ENCODE measurements at places on chromosomes 2 and 18.

GRCh38 chr2:85053802-85054201, 79.4 kb upstream of the TCF7L1 start:
- ATAC-seq = peak; percentile 21

- no peak for ATAC-seq
Observed at GRCh38 chr2:166031054-166031453, 77.5 kb upstream of the TTC21B start.

DNA sequence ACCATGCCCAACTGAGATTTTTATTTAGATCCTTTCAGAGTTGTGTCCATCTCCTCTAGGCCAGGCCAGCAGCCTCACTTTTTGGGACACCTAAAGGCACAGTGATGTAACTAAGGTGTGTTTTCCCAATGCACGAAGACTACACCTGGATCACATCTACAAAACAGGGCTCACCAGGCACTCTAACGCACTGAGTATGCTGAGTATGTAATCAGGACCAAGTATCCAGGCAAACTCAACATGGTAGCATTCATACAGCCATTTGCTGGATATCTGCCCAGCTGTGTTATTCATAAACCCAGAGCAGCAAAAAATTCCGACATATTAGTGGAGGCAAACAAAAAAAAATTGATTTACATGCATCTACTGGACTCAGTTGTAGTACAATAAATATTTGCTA, 33.8 kb downstream of the LPIN2 start:
- ATAC-seq = no peak

DNA sequence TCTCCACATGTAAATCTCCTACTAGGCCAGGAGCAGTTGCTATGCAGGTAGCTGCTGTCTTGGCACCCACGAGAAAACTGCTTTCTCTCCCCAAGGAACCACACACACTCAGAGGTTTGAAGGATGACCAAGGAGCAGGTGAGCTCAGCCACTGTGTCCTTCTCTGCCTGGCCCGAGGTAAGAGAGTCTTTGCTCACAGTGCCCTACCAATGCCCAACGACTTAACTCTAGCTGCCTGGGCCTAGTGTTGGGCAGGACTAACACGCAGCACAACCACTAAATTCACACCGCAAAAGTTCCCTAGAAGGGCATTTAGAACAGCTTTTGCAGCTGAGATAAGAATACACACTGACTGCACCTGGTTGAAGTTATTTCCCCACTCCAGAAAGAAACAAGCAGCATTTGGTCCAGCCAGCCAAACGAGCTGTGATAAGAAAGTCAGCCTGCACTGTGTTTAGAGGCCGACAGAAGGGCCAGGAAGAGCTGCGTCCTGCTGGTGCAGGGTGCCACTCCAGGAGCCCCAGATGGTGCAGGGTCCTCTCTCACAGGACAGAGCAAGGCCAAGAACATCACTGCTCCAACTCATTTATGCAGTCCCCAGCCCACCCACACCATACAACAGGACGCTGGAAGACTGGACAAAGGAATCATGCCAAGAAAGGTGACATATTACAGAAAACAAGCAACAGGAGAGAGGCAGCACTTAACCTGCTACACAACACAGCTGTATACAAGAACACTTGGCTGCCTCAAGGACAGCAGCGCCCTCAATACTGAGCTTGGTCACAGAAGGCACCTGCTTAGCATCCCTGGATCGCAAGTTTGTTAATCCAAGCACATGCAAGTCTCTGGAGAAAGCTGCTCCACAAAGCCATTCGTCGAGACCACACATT, 12.5 kb downstream of the HDLBP start:
- ATAC-seq = no peak

DNA sequence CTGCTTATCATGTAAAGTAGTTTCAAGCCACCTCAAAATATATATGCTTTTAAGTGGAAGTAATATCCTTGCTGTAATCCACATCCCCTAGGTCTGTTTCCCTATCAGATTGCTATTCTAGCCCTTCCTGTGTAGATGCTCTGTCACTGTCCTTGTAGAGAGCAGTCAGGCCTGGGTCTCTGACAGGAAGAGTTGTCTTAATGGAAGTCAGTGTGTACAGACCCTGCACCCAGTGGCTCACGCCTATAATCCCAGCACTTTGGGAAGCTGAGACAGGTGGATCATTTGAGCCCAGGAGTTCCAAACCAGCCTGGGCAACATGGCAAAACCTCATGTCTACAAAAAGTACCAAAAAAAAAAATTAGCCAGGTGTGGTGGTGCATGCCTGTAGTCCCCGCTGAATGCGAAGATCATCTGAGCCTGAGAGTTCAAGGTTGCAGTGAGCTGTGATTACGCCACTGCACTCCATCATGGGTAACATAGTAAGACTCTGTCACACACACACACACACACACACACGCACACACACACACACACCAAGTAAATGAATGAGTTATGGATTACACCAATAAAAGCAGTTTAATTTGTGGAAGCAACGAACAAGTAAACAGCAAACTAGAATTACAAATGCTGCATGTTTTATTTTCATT, 70.2 kb upstream of the DSC1 start:
- ATAC-seq = no peak

GRCh38 chr2:109306190-109306589, 177.2 kb downstream of the SH3RF3 start:
- no peak for ATAC-seq

- no peak for ATAC-seq
Observed at GRCh38 chr2:102109016-102109415, 33.5 kb upstream of the IL1R1 start.

DNA sequence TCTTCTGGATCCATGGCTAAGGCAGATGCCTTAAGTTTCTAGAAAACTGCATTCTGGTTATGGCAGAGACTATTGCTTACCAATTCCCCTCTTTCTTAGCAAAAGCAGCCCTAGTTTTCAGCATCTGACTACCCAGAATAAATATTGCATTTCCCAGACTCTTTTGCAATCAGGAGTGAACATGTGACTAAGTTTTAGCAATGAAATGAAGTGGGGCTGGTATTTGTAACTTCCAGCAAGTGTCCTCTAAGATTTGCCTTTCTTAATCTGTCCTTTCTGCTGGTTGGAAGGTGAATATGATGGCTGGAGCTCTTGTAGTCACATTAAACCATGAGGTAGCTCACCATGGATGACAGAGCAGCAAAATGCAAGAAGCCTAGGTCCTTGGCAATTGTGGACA, 132.9 kb upstream of the PKDCC start:
- ATAC-seq = no peak

- ATAC-seq = peak; percentile 20
Observed at GRCh38 chr18:2036086-2036485, 535.2 kb downstream of the METTL4 start.

DNA sequence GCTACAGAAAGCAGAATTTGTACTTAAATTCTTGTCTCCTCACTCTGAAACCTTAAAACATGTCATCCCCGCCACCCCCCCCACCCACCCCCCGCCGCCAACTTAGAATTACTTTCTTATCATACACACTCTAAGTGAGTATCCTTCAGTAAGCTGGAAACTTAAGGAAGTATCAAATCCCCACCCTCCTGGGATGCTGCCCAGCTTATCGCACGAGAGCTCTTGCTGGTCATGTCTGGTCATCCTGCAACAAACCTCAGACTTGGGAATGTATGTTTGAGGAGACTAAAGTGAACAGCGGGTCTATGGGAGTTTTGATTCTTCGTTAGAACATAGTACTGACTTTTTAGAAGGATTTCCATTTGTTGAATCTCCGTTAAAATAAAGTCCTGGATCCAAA, 203.3 kb downstream of the PTGR3 start:
- ATAC-seq = no peak

DNA sequence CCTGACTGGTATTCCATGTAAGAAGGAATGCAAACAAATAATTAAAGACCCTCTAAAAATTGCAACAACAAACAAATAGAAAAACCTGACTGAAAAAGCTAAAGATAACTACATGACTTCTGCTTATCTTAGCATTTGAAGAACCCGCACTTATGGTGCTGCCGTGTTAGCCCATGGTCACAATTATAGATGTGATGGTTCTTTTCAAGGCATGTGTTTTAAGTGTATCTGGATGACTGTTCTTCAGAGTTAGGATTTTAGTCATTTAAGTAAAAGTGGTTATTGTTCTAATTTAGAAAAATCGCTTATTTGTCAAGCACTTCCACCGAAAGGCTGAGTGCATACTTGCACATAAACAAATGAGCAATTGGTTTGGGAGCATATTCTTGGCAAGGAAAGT, 77.3 kb downstream of the CPS1 start:
- no peak for ATAC-seq

DNA sequence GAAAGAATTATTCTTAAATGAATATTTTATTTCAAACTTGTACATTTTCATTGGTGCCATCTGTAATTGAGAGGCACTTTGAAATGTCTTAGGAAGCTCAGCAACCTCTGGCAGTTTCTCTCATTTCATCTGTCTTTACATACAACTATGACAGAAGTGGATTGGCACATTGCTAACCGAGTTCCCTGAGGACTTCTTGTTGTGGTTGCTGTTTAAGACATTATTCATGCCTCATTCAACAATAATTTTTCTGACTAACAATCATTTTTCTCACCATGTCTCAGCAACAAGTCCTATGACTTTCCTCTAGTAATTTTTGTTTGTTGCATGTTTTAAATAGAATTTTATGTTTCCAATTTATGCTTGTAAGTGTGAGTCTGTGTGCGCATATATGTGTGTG, 284.0 kb upstream of the CWC22 start:
- no peak for ATAC-seq

GRCh38 chr2:39158351-39158750, 37.5 kb upstream of the SOS1 start:
- no peak for ATAC-seq

DNA sequence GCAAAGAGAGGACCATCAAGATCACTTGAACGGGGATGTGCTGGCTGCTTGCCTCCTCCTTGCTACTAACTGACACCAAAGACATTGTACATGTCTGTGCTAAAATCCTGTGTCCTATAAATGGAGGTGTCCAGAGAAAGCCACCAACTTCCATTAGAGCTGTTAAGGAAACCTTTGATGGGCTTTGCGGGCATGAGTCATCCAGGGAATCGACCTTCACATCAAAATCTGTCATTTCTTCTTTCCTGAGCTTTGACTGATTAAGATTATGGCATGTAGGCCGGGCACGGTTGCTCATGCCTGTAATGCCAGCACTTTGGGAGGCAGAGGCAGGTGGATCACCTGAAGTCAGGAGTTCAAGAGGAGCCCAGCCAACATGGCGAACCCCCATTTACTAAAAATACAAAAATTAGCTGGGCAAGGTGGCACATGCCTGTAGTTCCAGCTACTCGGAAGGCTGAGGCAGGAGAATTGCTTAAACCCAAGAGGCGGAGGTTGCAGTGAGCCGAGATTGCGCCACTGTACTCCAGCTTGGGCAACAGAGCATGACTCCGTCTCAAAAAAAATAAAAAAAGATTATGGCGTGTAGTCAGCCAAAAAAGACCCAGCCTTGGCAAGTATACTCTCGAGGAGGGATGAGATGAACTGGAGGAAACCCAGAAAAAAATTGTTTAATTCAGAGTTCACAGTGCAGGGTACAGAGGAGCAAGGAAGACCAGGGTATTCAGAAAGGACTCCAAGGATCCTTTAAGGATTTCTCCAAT, 115.8 kb downstream of the CABLES1 start:
- ATAC-seq = no peak

- ATAC-seq = no peak
Observed at GRCh38 chr2:70962885-70963878, 15.2 kb upstream of the ANKRD53 start.

DNA sequence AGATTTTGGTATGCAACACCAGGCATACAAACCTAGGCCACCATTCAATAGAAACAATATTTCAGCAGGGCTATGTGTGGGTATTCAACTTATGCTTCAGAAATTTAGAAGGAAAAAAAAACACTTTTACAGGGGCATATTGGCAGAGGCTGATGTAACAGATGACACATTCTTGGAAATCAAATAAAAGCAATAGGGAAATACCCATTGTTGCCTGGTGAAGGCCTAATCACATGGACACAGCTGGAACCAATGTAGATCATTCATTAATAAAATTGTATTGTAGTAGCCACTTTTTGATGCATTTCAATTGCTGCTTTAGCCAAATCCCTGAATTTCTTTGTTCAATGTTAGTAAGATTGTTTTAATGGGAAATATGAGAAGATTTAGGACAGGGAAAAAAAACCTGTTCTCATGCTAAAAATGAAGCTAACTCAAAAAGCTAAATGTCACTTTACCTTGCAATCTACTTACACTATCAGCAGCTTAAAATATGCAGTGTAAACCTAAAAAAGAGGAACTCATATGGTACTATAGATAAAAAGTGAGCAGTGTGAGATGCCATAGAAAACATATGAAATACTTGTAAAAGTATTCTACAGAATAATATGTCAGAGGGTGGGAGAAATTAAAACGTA, 289.4 kb downstream of the ZEB2 start:
- peak; percentile 11 for ATAC-seq

All from activated CD4-positive, CD25-positive, alpha-beta regulatory T cell treated with anti-CD3 and anti-CD28 coated beads, Interleukin-2, amount 50 U/mL, for 24 hours (primary cell).